Heart left ventricle (tissue), 16 donors: ENCODE measurements at places on chromosomes 2 and 18. TPM values are rescaled to one million over a fixed set of nuclear protein-coding genes. Genes with fewer than 3 reads are reported as not detected.
A peak's percentile ranks its signal among the peaks of the same experiment; 100 is the strongest.

The EVX2 gene
- not detected for total RNA-seq

The NEU4 gene
- total RNA-seq: not detected

The QPCT gene
- total RNA-seq: 3.1 TPM

The RBMS1 gene
- 52.0 TPM for total RNA-seq

The TUBA4B gene
- not detected for total RNA-seq

The SLC30A3 gene
- 6.6 TPM for total RNA-seq

The COL6A3 gene
- 102 TPM for total RNA-seq

The GALNT3 gene
- 0.13 TPM for total RNA-seq

The FIGN gene
- total RNA-seq: 12.1 TPM

The RELCH gene
- total RNA-seq: 24.8 TPM

The RAB1A gene
- 133 TPM for total RNA-seq

- DNase-seq: no peak
Measured at GRCh38 chr2:43634604-43635306, 2.3 kb upstream of the PLEKHH2 start.

GRCh38 chr18:58049000-58049688 lies 5.1 kb downstream of the NEDD4L start:
- no peak for DNase-seq

GRCh38 chr2:65431421-65432226 lies 775 bp downstream of the SPRED2 start:
- peak; percentile 64 for DNase-seq

- no peak for DNase-seq
Measured at GRCh38 chr2:209383212-209383611, 40.6 kb upstream of the MAP2 start.

DNA sequence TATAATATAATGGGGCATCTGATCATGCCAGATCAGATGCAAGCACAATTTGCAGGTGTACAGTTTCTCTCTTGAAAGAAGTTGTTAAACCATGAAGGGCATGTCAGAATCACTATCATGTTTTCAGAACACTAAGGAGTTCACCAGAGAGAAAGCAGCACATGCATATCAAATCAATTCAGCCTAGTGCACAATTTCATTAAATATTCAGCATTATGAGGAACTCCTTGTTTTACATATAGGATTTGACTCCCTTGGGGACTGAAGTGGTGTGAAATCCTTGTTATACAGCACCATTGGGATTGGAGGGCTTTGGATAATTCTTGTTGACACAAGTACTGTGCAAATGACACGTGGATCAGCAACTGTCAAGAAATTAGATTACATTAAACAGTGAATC lies 562.1 kb upstream of the KLHL29 start:
- no peak for DNase-seq

- peak; percentile 45 for DNase-seq
Measured at GRCh38 chr18:35164133-35164532, 76.7 kb upstream of the ZNF397 start.

DNA sequence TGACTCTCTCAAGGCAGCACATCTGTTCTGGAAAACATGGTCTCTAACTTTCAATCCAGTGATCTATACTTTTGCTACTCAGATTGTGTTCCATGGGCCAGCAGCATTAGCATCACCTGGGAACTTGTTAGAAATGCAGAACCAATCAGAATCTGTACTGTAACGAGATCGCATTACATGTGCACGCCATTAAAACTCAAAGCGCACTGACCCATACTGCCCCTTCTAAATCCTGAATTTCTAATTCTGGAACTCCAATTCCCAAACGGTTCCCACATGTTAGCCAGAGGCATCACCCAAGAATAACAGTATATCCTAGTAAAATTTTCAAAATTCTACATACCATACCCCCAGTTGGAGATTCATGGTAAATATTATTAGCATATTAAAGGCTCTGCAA lies 10.5 kb upstream of the DCTN1 start:
- no peak for DNase-seq

GRCh38 chr2:171533331-171533730 lies 11.1 kb downstream of the CYBRD1 start:
- DNase-seq: no peak

GRCh38 chr2:160465406-160465805 lies 28.2 kb downstream of the RBMS1 start:
- no peak for DNase-seq

- no peak for DNase-seq
Measured at GRCh38 chr2:73890301-73891092, 2.3 kb upstream of the ACTG2 start.

- no peak for DNase-seq
Measured at GRCh38 chr2:225040856-225041206, 1.4 kb downstream of the DOCK10 start.

- DNase-seq: no peak
Measured at GRCh38 chr18:60966876-60967275, 366.4 kb upstream of the CDH20 start.

- peak; percentile 53 for DNase-seq
Measured at GRCh38 chr2:96909611-96910021, 39.7 kb upstream of the SEMA4C start.

DNA sequence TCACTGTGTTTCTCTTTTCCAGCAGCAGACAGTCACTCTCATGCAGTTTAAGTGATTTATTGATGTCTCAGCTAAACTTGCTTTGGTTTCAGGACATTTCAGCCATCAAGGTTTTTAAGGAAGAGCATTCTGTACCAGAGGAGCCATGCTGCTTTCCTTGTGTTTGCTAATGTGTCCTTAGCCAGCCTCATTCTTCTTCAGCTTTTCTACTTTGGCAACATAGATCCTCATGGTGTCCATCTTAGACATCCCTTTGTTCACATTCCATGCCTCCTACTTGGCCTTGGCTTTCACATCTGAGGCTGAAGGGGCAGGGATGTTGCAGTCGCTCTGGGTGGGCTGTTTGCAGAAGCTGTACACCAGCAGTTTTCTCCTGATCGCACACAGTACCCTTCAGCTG lies 68.2 kb downstream of the OTX1 start:
- no peak for DNase-seq

DNA sequence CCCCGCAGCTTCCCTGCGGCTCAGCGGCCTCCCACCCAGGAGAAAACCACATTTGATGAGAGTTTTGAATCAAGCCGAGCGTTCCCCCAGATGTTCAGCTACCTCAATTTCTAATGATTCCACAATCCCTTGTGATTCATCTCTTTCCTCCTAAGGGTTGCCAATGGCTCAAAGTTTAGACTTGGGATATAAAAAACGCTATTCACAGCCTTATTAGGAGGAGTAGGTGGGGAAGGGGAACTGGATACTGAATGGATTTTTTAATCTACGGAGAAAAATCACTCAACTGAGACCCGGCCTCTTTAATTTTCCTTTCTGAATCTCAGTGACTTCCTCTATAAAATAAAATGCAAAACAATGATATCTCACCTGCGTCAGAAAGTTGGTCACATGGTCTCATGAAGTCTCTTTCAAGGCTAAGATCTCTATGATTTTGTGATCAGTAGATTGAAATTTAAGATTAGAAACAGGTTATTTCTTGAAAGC lies 192.6 kb upstream of the TCF4 start:
- DNase-seq: no peak

DNA sequence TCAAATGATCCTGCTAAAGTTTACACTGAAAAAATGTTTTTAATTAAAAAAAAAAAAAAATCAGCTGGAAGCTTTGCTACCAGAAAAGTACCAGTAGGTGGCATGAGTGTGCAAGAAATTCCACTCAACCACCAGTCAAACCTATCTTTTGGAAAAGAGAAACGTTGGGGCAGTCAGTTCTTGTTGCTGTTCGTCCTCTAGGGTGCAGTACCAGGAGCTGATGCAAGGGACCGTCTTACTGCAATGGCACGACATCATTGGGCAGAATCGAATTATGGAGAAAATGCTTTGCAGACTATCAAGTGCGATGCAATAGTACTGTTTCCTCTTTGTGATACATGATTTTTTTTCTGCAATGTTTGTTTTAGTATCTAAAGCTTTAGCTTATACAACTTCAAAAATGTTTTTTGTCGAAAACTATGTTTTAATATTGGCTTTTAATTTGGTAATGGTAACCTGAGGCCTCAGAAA lies 18.3 kb downstream of the YPEL5 start:
- peak; percentile 50 for DNase-seq

DNA sequence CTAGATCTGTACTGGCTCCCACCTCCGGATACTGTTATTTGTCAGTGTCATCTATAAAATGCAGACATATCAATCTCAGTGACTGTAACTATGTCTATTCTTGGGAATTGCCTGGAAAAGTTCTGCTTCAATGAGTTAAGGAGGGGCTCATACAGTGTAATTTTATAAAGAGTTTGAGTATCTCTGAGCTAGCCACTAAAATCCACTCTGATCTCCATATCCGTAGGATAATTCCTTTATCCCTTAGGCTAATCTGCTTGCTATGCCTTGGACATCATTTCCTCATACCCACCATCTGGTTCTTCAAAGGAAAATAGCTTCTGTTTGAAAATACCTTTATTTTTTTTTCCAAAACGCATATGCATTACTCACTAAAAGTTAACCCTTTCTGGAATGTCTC lies 863.2 kb downstream of the SUCLG1 start:
- DNase-seq: no peak

DNA sequence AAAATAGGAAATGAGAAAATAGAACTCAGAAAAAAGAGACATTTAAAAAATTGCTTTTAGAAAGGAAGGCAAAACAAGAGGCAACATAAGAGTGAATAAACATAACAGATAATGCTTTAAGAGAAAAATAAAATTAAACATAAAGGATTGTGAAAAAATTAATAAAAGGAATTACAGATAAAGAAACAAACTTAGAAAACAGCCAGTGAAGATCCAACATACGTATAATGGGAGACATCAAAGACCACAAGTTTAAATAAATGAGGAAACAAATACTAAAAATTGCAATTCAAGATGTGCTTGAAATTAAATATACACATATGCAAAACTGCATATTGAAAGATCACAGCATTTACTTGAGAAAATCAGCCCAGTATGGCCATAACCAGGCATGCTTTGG lies 448.9 kb downstream of the NBAS start:
- no peak for DNase-seq

DNA sequence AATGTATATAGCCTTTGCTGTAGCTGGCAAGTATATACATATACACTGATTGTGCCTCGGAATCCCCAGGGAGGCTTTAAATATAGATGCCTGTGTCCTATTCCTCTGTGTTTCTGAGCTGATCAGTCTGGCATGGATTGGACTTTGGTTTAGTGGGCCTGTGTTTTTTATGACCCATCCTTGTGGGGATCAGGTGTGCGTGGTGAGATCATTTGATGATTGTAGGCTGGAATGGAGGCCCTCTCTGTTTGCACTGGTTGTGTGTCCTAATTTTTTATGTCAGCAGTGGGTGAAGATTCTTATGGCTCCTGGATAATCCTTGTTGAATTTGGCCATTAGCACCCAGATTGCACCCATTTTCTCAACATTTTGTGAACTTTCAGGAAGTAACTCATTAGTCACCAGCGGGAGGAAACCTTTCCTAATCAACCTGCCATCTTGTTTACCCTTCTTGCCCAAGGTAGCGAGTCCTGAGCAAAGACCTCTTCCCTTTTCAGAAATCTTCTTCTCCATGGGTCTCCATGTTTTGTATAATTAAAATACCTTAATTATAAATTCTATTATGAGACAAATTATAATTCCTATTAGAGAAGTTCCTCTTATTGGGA lies 75.8 kb downstream of the UGGT1 start:
- DNase-seq: no peak
